ENCODE measurements at places on chromosomes 4 and X.

DNA sequence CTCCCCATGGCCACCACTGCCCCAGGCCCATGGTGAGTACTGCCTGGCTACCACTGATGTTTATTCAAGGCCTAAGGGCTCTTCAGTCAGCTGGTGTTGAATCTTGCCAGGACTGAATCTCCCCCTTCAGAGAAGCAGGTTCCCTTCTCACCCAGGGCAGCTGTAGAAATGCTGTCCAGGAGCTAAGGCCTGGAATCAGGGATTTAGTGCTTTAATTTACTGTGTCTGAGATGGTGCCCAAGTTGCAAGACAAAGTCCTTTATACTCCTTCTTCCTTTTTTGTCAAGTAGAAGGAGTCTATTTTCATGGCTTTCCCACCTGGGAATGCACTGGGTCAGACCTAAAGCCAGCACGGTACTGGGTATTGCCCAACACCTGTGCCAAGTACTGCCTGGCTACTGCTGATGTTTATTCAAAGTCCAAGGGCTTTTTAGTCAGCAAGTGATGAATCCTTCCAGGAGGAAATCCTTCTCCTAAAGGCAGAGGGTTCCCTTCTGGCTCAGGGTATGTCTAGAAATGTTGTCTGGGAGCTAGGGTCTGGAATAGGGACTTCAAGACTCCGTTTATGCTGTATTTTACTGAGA is 117.6 kb upstream of the ATOH1 start:
- no peak for DNase-seq

GRCh38 chrX:153863251-153863991 is 22.6 kb downstream of the L1CAM start:
- peak; percentile 2 for DNase-seq

GRCh38 chrX:153304988-153305736 is 16.4 kb downstream of the PNMA6F start:
- DNase-seq, result no peak

- DNase-seq, result no peak
Measured at GRCh38 chr4:6450709-6451108, 21.7 kb downstream of the PPP2R2C start.

GRCh38 chr4:36900446-36900987 is 344.0 kb upstream of the NWD2 start:
- no peak for DNase-seq

DNA sequence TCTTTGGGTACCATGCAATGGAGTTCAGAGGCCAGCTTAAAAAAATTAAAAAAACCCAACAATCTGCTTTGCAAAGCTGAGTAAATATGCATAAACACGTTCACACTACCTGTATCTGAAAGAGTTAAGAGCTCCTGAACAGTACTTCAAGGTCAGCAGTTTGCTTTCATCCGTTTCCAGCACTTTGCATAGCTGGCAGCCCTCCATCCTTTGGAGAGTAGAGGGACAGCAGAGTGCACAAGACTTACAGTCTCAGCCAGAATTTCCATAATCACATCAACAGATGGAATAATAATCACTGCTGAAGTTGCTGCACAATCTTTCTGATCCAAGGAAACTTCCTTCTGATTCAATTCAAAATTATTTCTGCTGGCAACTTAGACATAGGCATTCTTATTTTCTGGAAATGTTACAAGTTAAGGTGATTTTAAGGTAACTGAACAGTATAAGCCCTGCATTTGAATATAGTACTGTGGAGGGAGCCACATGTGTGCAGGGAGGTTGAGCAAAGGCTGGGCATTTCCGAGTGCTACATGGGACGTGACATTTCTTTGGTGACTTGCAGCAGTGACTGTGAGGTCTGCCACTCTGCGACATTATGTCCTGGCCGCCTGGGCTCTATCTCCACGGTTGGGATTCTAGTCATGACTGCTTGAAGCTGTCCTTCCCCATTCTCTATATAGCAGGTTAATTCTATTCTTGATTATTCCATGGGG is 73.5 kb upstream of the EMCN start:
- no peak for DNase-seq
